Subcutaneous preadipocyte (primary cell): ENCODE measurements at places on chromosomes 2 and 18. TPM values are rescaled to one million over a fixed set of nuclear protein-coding genes. Genes with fewer than 3 reads are reported as not detected.

Gene GAD1
- not detected in 2 replicates for total RNA-seq

Gene YES1
- total RNA-seq, result 81.9 and 109 TPM in 2 replicates

Gene ARID5A
- 4.1 and 5.1 TPM in 2 replicates for total RNA-seq

Gene ZNF804A
- under 0.01 and 0.98 TPM in 2 replicates for total RNA-seq

Gene KDSR
- total RNA-seq, result 27.4 and 27.6 TPM in 2 replicates

Gene NRP2
- total RNA-seq, result 2.5 and 3.7 TPM in 2 replicates

Gene CDCA7
- total RNA-seq, result 7.7 and 16.6 TPM in 2 replicates

Gene STPG4
- under 0.01 and 0.20 TPM in 2 replicates for total RNA-seq

Gene RUFY4
- not detected in 2 replicates for total RNA-seq

Gene TMEM37
- 0.20 TPM in 1 of 2 replicates, not detected in the other for total RNA-seq

Gene CCDC74B
- 2.2 and 5.1 TPM in 2 replicates for total RNA-seq

Gene FBXO41
- 1.6 and 1.8 TPM in 2 replicates for total RNA-seq

Gene SERPINB12
- not detected in 2 replicates for total RNA-seq

Gene COLEC12
- 92.6 and 115 TPM in 2 replicates for total RNA-seq

Gene AFF3
- not detected in 2 replicates for total RNA-seq

Gene AGXT
- total RNA-seq, result not detected in 2 replicates

Gene RAB11FIP5
- 27.6 and 29.8 TPM in 2 replicates for total RNA-seq

Gene FHOD3
- 1.1 and 1.6 TPM in 2 replicates for total RNA-seq

Gene SFT2D3
- 3.3 and 4.5 TPM in 2 replicates for total RNA-seq

Gene RGPD3
- under 0.01 and 0.20 TPM in 2 replicates for total RNA-seq
